ENCODE measurements at places on chromosomes 3 and 15. TPM values are rescaled to one million over a fixed set of nuclear protein-coding genes. Genes with fewer than 3 reads are reported as not detected.

The PGBD4 gene
- polyA plus RNA-seq = 2.2 TPM

The NUP210 gene
- 30.8 TPM for polyA plus RNA-seq

The RARRES1 gene
- polyA plus RNA-seq = 24.2 TPM

The GOLGA8Q gene
- 1.1 TPM for polyA plus RNA-seq

The FILIP1L gene
- polyA plus RNA-seq = 19.5 TPM

The TRIM42 gene
- polyA plus RNA-seq = not detected

The TM4SF4 gene
- 2.5 TPM for polyA plus RNA-seq

The GRM2 gene
- polyA plus RNA-seq = 0.42 TPM

The ACP3 gene
- polyA plus RNA-seq = 105 TPM

The SEMA6D gene
- 30.9 TPM for polyA plus RNA-seq

The MST1 gene
- 199 TPM for polyA plus RNA-seq

The XYLB gene
- polyA plus RNA-seq = 9.6 TPM

The ESYT3 gene
- polyA plus RNA-seq = 1.2 TPM

GRCh38 chr15:43492266-43492665, 690 bp downstream of the TP53BP1 start:
- no peak for DNase-seq

- DNase-seq = no peak
Measured at GRCh38 chr15:84955089-84955848, 26.4 kb upstream of the PDE8A start.

DNA sequence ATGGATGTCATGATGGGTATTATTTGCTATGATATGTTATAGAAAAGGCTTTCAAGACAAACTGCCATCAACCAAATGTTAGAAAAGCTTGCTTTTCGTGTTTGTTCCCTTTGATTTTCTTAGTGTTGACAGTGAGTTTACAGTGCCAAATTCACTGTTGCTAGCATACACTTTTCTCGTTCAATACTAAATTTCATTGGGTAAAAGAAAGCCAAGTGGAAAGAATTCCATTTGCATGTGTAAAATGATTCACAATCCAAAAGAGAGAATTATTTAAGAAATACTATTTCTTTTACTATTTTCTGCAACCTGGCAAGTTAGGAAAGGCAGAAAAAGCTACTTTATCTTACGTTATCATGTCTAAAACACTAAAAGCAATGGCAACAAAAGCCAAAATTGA, 301.4 kb downstream of the OTOL1 start:
- no peak for DNase-seq

- no peak for DNase-seq
Measured at GRCh38 chr3:133747907-133748639, 1.9 kb downstream of the TF start.

DNA sequence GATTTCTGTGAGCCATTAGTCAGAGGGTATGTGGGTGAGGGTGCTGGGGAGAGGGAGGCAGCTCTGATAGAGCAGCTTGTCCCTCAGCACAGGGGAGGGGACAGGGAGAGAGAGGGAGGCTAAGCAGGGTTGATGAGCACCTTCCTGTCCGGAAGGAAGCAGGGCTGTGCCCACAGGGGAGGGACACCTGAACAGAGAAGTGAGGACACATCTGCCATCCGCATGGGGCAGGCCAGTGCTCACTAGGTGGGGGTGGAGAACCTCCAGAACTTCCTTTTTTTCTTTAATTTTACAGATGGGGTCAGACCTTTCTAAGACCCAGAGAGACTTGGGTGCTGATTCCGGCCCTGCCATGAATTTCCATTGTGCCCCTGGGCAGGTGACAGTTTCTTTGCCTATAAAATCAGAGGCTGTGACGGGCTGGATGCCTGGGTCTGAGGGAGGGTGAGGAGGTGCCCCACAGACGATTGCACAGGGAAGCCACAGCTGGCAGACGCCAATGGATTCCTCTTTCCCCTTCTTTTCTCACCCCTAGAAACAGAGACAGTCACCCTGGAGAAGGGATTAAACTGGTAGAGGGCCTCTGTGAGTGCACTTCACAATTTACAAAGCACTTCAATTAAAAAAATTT, 4.1 kb upstream of the TGM5 start:
- no peak for DNase-seq

GRCh38 chr3:191066669-191067068, 132.4 kb upstream of the OSTN start:
- DNase-seq = no peak

GRCh38 chr3:22922317-22922716, 280.8 kb upstream of the UBE2E2 start:
- DNase-seq = no peak

DNA sequence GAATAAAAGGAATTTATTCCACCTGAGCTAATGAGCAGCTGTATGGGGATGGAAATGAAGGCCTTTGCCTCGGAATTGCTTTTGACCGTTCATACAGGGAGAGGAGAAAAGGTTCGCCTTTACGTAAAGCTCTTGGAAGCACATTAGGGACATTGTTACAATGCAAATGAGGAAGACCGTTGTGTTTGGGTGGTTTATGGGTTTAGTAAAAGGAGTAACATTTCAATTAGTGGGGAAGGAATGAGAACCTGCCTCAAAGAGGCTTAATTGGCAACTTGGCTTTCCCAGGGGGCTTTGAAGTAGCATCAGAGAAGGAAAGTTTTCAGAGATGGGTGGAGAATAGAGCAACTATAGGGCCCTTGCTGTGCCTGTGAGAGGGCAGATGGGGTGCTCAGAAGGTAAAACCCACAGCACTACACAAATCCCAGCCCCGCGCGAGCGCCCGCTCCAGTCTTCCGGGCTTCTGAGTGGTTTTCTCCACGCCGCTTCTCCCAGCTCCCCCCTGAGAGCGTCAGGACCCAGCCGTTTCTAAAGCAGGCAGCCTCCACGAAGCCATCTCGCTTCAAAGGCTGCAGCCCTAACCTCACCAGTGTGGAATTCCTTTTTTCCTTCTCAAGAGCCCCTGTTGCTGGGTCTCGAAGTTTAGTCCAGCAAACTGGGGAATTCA, 192.0 kb upstream of the HES1 start:
- DNase-seq = no peak

- no peak for DNase-seq
Measured at GRCh38 chr3:22971497-22971896, 231.6 kb upstream of the UBE2E2 start.

DNA sequence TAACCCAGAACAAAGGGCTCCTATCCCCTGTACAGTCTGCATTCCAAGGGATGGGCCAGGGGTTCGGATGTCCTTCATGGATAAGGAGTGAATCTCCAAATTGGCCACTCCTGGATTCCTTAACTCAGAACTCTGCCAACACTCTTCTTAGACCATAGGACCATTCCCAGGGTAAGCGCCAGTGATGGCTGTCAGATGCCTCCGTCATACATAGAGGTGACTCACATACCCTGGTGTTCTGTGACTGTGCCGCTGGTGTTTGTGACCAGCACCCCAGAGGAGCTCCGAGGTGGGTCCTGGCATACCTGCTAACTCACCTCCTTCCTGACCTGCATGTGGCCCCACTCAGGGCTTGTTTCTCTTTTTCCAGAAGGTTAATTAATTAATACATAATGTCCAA, 134.7 kb downstream of the KLF13 start:
- no peak for DNase-seq
